ENCODE measurements at places on chromosomes 11 and 22.
A peak's percentile ranks its signal among the peaks of the same experiment; 100 is the strongest.

DNA sequence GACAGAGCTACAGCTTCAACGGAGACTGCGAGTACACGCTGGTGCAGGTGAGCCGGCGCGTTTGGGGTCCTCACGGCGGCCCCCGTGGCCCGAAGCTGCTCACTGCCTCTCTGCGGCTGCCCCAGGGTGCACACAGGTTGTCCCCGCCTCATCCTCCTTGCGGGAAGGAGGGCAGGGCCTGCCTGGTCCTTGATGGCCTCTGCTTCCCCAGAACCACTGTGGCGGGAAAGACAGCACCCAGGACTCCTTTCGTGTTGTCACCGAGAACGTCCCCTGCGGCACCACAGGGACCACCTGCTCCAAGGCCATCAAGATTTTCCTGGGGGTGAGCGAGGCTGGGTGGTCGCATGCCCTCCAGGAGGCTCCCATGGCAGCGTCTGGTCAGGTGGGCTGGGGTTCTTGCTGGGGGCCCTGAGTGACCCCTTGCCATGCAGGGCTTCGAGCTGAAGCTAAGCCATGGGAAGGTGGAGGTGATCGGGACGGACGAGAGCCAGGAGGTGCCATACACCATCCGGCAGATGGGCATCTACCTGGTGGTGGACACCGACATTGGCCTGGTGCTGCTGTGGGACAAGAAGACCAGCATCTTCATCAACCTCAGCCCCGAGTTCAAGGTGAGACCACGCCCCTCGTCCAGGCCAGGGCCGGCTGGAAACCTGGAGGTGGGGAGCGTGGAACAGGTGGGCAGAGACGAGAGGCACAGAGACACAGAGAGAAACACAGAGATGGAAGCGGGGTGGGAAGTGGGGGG is 19.4 kb downstream of the MUC5AC start:
- DNase-seq = no peak

DNA sequence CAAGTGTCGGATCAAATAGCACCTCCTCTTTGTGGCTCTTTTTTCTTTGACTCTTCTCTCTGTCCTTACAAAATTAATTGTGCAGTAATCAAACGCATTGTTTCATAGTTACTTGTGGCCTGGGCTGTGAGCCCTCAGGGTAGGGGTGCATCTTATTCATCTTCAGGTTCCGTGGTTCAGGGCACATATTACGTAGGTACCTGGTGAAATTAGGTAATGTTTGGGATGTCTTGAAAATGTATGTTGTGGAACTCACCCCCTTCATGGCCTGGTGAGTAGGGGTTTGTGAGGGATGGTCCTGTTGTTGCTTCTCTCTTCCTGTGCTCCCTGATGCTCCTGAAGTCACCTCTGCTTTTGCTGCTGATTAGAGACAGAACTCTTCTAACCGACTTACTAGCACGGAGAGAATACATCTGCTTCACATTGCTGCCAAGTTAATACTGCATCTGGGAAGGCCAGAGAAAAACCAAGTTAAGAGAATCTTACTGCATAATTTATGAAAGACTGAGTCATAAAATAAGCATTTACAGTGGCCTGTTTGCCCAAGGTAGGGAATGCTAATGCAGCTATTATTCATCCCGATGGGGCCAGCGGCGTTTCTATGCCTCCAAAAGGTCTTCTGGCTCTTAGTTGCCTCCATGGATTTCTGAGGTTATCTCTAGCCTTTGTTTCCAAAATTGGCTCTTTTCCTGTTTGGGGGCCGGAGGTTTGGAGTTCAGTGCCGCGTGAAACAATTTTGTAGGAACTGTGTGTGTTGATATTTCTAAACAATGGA is 66.9 kb downstream of the TBC1D22A start:
- DNase-seq = peak; percentile 96

DNA sequence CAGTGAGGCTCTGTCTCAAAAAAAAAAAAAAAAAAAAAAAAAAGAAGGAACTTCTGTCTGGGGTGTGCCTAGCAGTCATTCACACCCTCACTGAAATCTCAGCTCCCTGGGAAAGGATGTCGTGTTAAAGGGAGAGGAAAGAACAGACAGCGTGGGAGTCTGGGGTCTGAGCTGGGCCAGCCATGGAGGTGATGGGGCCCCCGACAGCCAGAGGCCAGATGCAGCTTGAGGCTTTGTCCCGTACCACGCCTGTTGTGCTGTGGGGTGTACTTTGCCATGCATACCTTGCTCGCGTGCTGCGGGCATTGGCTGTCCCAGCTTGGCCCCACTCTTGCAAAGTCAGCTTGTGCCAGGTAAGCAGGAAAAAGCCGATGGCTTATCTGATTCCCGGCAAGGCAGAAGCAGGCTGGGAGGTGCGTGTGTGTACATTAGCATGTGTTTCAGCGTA is 4.6 kb downstream of the SYT12 start:
- DNase-seq = no peak

DNA sequence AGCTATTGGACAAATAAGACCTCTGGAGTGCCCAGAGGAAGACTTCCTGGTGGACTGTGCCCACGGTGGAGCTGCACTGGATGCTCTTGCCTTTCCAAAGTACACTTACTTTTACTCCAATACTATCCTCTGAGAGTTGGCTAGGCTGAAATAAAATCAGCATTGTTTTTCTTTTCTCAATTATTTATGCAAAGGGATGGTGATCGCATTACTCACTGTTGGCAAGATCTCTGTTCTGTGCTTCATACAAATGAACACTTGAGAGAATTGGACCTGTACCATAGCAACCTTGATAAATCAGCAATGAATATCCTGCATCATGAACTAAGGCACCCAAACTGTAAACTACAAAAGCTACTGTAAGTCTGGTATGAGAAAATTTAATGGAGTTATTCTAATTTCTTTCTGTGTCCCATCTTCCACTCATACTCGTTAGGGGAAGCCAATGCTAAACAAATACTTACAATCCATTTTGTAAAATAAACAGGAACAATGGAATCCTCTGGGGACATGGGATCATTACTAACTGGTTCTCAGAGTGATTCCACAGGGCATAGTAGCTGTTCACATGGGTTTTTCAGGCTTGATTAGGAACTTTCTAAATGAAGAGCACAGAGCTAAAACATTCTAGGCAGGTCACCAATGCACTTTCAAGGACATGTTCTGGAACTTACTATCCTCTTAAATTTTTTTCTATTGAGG is 26.3 kb downstream of the NLRP14 start:
- DNase-seq = peak; percentile 63

DNA sequence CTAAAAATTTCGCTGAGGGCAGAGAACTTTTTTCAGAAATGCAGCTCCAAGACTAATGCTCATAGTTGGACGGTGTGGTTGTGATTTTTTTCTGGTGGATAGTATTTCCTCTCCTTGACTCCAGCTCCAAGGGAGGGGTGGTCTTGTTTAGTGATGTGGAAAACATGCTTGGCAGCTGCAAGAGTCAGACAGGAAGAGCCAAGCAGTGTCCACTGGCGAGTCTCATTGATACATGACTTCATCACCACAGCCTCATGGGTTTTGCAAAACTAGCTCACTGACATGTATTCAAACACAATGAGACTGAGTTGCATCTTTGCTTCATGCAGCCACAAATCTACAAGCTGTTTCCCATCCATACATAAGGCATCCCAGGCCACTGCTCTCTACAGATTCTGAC is 7.3 kb upstream of the KCNJ1 start:
- DNase-seq = peak; percentile 65

DNA sequence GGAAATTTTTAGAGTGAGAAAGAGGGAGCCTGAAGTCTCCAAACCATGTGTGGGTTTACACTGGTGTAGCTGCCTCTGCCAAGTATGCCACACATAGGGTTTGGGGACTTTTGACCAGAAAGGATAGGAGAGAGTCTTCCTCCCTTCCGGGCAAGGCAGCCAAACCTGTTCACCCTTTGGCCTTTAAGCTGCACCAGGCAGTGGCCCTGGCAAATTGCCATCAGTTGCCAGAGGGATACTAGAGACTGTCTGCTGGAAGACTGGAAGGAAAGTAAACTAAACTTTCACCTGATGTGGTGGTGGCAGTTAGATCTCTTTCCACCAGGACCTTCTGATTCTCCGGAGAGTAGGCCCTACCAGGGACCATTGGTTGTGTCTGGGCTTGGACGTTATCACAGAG is 1263.2 kb downstream of the FAM181B start:
- no peak for DNase-seq

DNA sequence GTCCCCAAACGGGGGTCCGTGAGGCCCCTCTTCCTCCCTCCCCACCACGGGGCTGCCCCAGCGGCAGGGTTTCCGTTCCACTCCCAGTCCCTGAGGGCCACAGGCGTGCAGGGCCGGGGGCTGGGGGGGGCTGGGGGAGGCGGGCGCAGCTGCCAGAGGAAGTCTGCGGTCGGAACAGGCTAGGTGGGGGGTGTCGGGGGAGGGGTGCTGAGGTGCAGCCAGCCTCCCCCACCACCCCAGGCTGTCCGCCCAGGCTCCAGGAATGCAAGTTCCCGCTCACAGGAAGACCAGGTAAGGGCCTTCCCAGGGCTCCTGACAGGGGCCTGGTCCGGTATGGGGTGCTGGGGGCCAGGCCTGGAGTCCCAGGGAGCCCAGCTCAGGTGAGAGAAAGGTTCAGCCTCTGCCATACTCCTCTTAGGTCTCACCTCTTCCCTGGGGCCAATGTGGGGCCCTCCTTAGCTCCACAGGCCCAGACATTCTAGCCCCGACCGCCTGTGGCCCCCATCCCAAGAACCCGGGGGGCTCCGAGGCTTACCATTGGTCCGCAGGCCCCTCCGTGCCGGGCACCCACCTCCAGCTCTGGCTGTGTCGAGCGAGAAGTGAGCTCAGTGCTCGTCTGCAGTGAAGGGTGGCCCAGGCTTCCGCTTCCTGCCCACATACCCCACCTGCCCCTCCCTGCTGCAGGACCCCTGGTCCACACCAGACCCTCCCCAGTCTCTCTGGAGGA is at the start of gene PTPRCAP:
Gene PTPRCAP (minus strand): TSS at position 601 of the 727 bp plus-strand sequence. CDS start 63 bp downstream, at position 538.
- DNase-seq = no peak

- no peak for DNase-seq
Measured at GRCh38 chr11:57386178-57386940, 4.1 kb downstream of the PRG2 start.

DNA sequence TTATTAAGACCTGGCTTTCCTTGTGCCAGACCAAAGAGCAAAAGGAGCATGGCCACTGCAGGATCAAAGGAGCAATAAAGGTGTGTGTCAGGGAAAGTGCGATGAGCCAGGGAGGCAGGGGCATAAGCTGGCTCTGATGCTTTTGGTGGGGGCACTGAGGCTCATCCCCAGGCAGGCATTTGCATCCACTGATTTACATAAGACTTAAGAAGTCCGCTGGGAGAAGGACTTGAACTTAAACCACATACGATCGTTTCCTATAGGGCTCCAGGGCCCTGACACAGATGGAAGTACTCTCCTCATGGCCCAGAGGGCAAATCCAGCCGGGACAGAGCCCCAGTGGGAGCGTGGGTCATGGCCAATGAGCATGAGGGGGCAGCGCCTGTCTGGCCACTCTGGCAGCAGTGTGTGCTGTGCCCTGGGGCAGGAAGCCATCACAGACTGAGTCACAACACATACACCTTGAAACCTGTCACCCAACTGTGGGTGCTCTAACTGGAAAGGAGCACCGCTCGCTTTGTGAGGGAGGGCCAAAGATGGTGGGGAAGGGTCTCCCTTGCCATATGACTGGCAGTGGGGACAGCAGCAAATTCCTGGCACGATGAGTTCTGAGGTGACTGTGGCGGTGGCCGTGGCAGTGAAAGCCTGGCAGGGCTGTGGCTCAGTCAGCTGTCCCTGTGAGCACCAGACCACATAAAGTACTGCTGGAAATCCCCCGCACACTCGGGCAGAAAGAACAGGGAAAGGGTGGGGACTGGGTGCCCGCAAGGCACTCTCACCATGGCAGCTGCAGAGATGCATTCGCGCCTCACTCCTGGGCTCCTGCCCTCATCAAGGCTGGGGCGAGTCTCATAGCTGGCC is 79.4 kb upstream of the LMO1 start:
- no peak for DNase-seq

GRCh38 chr11:2128130-2128510 is 11.1 kb downstream of the IGF2 start:
- no peak for DNase-seq

DNA sequence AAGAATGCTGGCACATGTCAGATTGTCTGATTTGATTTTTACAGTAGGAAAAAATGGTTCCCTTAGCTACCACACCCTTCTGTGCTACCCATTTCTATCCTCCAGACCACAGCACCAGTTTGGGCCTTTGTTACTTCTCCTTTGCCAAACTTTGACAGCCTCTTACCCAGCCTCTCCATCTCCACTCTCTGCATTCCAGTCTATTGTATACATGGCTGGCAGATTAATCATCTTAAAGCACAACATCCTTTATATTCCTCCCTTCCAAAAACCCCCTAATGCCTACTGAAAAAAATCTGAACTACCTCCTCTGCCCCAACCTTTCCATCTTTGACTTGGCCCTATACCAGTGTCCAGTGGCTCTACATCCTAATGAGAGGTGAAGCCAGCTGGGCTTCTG is 10.8 kb upstream of the PANX1 start:
- peak; percentile 42 for DNase-seq

GRCh38 chr11:101478587-101479369 is 105.0 kb downstream of the TRPC6 start:
- DNase-seq = no peak

- no peak for DNase-seq
Measured at GRCh38 chr22:23898006-23898974, 4.1 kb downstream of the MIF start.

- no peak for DNase-seq
Measured at GRCh38 chr22:26979294-26979693, 321.9 kb downstream of the MIAT start.

- no peak for DNase-seq
Measured at GRCh38 chr11:1387961-1388762, 1.6 kb upstream of the BRSK2 start.

- DNase-seq = peak; percentile 25
Measured at GRCh38 chr11:116948391-116948790, 111.0 kb upstream of the APOA1 start.

DNA sequence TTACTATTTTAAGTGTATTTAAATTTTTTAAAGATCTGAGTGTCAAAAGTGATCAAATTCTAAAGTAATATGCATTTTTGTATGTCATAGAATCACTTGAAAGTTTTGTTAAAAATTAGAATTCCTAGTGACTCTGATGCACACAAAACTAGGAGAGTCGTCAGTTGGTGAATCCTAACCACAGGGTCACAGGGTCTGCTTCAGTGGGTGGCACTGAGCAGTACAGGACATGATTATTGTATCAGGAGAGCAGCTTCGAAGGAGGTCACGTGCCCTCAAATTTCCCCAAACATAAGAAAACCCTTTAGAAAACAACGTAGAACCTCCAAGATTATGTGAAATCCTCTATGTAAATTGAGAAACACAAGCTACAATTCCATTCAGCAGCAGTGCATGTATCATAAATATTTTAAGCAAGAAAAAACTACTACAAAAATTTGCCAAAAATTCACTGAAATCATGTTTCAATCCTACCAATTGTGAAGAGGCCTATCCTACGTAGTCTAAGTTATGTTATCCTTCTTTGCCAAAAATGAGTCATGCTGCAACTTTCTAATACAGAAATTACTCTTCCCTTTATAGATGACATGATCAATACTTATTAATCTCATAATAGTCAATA is 323.6 kb downstream of the AASDHPPT start:
- DNase-seq = peak; percentile 51

Data from astrocyte (in vitro differentiated cells and primary cell).